ENCODE measurements at places on chromosomes 6 and 20.
A peak's percentile ranks its signal among the peaks of the same experiment; 100 is the strongest.

- no peak overlapping the region for H3K27ac ChIP-seq
- no peaks in the 10 kb centered on the region for H3K4me1 ChIP-seq
- no peak for DNase-seq
- H3K4me3 ChIP-seq, result no peak overlapping the region
- no peaks in the 10 kb centered on the region for H3K27me3 ChIP-seq
Measured at GRCh38 chr6:551405-551804, 105.5 kb downstream of the HUS1B start.

DNA sequence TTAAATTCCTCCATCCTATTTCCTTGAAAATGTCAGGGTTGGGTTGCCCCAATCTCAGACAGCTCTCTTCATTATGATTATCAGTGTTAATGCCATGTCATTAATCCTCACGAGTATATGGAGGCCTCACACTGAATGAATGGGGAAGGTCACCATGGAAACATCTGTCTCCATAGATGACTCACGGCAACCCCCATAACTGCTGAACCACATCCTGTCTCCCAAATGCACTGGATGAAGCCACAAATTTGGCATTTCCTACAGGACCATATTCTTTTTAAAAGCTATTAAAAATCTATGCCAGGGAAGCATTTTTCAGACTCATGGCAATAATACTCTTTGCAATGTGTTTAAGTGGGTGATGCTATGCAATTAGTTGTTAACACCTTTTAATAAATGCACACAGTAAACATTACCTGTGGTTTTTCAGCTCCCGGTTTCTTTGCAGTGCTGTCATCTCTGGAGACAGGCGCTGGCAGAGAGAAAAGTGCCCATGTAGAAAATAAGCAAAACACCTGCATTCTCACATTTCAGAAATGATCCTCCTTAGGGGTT, 80.1 kb upstream of the PTPRK start:
- H3K27me3 ChIP-seq, result no peaks in the 10 kb centered on the region
- no peaks in the 10 kb centered on the region for H3K36me3 ChIP-seq
- no peaks in the 10 kb centered on the region for H3K4me1 ChIP-seq
- no peak overlapping the region for H3K4me3 ChIP-seq
- H3K27ac ChIP-seq, result no peak overlapping the region

DNA sequence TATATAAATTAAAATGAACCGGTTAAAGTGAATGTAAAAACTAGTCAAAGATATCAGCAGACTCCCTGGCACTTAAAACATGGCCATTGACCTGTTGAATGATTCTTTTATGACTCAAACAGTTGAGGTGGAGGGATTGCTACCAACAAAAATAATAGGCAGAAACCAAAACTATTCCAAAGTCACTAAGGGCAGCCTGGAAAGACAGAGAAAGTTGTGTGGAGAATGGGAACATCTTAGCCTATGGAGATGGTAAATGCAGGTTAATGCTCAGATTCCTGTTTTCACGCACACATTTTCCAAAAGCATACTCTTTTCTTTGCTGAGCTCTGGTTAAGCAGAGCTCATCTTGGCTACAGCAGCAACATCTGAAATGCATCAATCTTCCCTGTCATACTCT, 553.5 kb downstream of the HACE1 start:
- H3K36me3 ChIP-seq, result no peaks in the 10 kb centered on the region
- no peak overlapping the region for H3K27ac ChIP-seq
- H3K4me1 ChIP-seq, result no peaks in the 10 kb centered on the region

GRCh38 chr6:10030942-10031537, 383.8 kb downstream of the TFAP2A start:
- DNase-seq, result no peak
- no peaks in the 10 kb centered on the region for H3K36me3 ChIP-seq
- H3K4me1 ChIP-seq, result no peaks in the 10 kb centered on the region
- no peaks in the 10 kb centered on the region for H3K27me3 ChIP-seq
- H3K27ac ChIP-seq, result no peak overlapping the region
- H3K4me3 ChIP-seq, result no peak overlapping the region

DNA sequence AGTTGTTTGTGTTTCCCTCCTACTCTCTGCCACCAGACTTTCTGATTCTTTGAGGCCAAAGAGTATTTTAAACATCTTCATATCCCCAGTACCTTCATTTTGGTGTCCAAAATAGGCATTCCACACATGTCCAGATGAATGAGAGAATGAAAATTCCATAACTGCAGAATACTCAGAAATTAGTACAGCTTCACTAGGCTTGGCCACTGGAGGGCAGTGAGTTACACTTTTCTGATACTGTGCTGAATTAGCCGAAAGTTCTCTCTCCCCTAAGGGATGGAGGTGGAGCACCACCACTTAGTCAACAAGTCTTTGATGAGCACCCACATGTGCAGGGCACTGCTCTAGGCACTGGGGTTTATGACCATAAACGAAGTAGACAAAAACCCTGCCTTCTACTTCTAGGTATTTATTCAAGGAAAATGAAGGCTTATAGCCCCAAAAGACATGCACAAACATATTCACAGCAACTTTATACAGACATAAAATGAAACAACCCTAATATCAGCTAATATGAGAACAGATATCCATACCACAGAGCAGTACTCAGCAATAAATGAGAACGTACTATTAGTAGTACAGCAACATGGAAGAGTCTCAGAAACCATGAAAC, 46.1 kb upstream of the TMEM217 start:
- H3K27ac ChIP-seq, result no peak overlapping the region
- peaks cover 2% of the 10 kb centered on the region for H3K4me1 ChIP-seq

DNA sequence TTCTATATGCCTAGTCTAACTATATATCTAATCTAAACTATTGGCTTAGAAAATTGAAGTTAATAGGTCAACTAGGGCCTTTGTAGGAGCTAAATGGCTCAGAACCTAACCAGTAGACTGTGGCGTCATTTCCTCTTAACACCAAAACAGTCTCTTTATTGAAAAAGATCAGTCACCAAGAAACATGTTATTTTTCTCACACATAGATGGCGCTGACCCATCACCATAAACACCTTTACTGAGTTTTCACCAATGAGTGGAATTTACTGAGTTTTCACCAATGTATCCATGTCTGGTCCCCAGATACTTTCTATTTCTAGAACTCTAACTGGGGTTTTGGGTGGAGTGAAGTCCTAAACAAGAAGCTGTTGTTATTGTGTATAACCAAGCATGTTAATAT, 636.0 kb downstream of the BCKDHB start:
- H3K4me1 ChIP-seq, result no peaks in the 10 kb centered on the region
- H3K36me3 ChIP-seq, result no peaks in the 10 kb centered on the region
- no peak for DNase-seq
- H3K27ac ChIP-seq, result no peak overlapping the region
- no peaks in the 10 kb centered on the region for H3K27me3 ChIP-seq

DNA sequence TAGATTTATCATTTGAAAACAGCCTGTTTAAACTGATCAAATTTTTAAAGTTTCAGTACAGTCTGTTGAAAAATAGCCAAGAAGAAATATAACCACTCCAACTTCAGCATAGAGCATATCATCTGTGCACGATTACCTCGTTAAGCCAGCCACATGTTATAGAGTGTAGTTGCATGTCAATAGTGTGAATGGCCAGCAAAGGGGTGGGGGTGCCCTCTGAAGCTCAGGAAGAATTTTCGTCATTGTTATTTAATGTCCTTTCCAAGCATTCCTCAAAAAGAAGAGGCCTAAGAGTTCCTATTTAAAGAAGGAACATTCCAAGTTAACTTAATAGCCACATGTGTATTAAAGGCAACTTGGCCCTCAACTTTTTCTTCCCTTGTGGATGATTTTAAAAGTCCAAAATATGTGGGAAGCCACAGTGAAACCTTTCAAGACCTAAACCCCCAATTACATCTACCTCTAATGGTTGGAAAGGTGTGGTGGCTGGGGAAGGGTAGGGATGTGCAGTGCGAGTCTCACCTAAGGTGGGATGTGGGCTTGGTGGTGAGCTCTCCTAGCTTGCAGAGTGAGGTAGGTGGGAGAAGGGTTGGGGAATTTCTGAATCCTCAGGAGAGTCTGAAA, 1.8 kb upstream of the CCN2 start:
- H3K4me3 ChIP-seq, result no peak overlapping the region
- peaks cover 3% of the 10 kb centered on the region for H3K4me1 ChIP-seq
- no peaks in the 10 kb centered on the region for H3K27me3 ChIP-seq
- peaks cover 12% of the 10 kb centered on the region for H3K36me3 ChIP-seq
- no peak for DNase-seq

DNA sequence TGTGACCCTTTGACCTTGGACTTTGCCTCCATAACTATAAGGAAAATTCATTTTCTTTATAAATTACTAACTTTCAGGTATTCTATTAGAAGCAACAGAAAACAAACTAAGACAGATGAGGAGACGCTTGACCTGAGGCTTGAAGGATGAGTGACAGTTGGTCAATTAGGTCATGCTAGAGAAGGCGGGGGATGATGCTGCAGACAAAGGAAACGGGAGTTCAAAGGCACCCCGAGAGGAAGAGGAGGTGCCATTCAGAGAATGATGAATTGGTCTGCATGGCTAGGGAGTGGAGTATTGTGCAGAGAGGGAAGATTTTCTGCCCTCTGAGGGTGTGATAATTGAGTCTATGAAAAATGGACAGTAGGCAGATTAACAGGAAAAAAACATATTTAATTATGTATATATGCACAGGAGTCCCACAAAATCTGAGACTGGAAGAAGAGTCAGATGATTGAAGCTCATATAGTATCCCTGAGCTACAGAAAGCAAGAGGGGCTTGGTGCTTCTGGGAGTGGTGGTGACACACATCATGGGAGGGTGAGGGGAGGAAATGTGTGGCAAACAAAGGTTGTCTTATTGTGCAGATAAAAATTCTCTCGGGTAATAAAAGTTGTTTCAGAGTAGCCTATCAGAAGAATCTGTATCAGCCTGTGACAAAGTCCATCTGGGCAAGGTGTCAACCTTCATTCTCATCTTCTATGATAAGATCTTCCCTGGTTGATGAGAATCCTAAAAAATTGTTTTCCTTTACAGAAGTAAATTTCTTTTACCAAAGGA, 20.4 kb upstream of the FUCA2 start:
- H3K27ac ChIP-seq, result no peak overlapping the region
- no peaks in the 10 kb centered on the region for H3K36me3 ChIP-seq
- no peak for DNase-seq
- H3K4me1 ChIP-seq, result no peaks in the 10 kb centered on the region

DNA sequence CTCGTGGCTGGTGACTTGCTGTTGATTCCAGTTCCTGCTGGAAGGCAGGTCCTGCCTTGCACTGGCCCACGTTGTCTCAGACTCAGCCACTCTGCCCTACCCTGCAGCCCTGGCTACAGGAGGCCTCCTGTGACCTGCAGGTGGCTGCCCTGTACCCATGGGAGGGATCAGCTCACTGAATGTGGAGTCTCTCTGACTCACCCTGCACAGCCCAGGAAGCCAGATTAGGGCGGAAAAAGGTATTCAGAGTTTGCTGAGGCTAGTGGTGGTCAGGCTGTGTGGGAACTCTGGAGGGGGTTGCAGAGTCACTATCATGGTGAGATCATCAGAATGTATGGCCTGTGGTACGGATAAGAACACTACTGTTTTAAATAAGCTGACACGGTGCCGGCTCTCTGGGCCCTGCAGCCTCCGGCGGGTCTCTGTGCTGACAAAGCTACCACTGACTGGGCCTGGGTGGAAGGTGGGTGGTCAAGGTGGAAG, 24.7 kb upstream of the PYGB start:
- no peak for DNase-seq
- H3K27ac ChIP-seq, result no peak overlapping the region
- no peak overlapping the region for H3K4me3 ChIP-seq
- H3K4me1 ChIP-seq, result peaks cover 13% of the 10 kb centered on the region
- no peaks in the 10 kb centered on the region for H3K27me3 ChIP-seq

DNA sequence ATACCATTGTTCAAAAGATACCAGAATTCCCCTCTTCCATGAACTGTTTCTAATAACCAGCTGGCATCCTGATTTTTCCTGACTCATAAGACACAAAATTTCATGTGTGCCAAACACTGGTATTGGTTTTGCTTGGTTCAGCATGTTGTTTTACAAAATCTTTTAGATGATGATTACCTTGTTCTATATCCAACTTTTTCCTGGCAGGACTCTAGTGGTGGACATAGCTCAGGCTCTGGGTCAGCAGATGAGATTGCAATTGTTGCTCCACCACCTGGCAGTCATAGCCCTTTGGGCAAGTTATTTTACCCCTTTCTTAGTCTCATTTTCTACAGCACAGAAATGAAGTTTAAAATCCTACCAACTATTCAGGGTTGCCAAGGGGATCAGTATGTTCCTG, 6.2 kb downstream of the TRIM38 start:
- peak overlapping the region; percentile 40 for H3K27ac ChIP-seq
- peaks cover 54% of the 10 kb centered on the region for H3K4me1 ChIP-seq
- H3K4me3 ChIP-seq, result peak overlapping the region; percentile 17
- H3K36me3 ChIP-seq, result peaks cover 58% of the 10 kb centered on the region

GRCh38 chr6:133999305-133999704, 46.3 kb downstream of the TBPL1 start:
- no peak overlapping the region for H3K4me3 ChIP-seq
- no peak overlapping the region for H3K27ac ChIP-seq
- H3K4me1 ChIP-seq, result no peaks in the 10 kb centered on the region
- no peaks in the 10 kb centered on the region for H3K27me3 ChIP-seq
- no peak for DNase-seq

GRCh38 chr6:35977308-35977707, 47.1 kb downstream of the SLC26A8 start:
- no peak overlapping the region for H3K4me3 ChIP-seq
- no peaks in the 10 kb centered on the region for H3K4me1 ChIP-seq
- DNase-seq, result no peak
- no peak overlapping the region for H3K27ac ChIP-seq
- H3K27me3 ChIP-seq, result no peaks in the 10 kb centered on the region

- peaks cover 18% of the 10 kb centered on the region for H3K4me1 ChIP-seq
- peak overlapping the region; percentile 75 for H3K4me3 ChIP-seq
- H3K36me3 ChIP-seq, result peaks cover 37% of the 10 kb centered on the region
- no peaks in the 10 kb centered on the region for H3K27me3 ChIP-seq
- peak; percentile 53 for DNase-seq
Measured at GRCh38 chr6:31734821-31735406, 1.4 kb downstream of the CLIC1 start.

DNA sequence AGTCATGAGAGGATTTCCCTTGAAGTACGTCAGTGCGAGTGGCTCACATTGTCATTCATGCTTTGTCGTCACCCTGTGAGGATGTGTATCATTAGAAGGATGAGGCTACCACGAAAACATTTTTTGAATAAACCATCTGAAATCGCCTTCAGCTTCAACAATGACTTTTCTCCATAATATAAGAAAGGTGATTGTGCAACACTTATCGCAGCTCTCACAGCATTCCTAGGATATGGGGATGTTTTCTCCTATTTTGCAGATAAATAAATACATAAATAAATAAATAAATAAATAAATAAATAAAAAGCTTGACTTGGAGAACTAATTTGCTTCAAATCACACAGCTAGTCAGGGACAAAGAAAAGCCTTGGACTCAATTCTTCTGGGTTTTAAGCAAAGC, 326.5 kb downstream of the FOXA2 start:
- H3K27me3 ChIP-seq, result no peaks in the 10 kb centered on the region
- DNase-seq, result no peak
- no peaks in the 10 kb centered on the region for H3K4me1 ChIP-seq
- H3K4me3 ChIP-seq, result no peak overlapping the region

GRCh38 chr20:32626859-32627636, 41.9 kb upstream of the NOL4L start:
- no peaks in the 10 kb centered on the region for H3K36me3 ChIP-seq
- H3K27ac ChIP-seq, result no peak overlapping the region
- H3K27me3 ChIP-seq, result no peaks in the 10 kb centered on the region
- peaks cover 4% of the 10 kb centered on the region for H3K4me1 ChIP-seq

GRCh38 chr20:45308117-45308778, at the start of gene MATN4:
TSS of gene MATN4 (minus strand) at chr20:45308299. CDS start at chr20:45305582, 2,717 bp downstream.
- no peak within 1 kb of the TSS for H3K4me3 ChIP-seq
- no peaks in the 10 kb centered on the region for H3K36me3 ChIP-seq
- peaks cover 6% of the 10 kb centered on the region for H3K27me3 ChIP-seq
- no peaks in the 10 kb centered on the region for H3K4me1 ChIP-seq
- DNase-seq, result no peak
- H3K27ac ChIP-seq, result no peak within 1 kb of the TSS

All from ascending aorta (tissue), 2 donors.